ENCODE measurements at places on chromosomes 11 and 22.
A peak's percentile ranks its signal among the peaks of the same experiment; 100 is the strongest.

DNA sequence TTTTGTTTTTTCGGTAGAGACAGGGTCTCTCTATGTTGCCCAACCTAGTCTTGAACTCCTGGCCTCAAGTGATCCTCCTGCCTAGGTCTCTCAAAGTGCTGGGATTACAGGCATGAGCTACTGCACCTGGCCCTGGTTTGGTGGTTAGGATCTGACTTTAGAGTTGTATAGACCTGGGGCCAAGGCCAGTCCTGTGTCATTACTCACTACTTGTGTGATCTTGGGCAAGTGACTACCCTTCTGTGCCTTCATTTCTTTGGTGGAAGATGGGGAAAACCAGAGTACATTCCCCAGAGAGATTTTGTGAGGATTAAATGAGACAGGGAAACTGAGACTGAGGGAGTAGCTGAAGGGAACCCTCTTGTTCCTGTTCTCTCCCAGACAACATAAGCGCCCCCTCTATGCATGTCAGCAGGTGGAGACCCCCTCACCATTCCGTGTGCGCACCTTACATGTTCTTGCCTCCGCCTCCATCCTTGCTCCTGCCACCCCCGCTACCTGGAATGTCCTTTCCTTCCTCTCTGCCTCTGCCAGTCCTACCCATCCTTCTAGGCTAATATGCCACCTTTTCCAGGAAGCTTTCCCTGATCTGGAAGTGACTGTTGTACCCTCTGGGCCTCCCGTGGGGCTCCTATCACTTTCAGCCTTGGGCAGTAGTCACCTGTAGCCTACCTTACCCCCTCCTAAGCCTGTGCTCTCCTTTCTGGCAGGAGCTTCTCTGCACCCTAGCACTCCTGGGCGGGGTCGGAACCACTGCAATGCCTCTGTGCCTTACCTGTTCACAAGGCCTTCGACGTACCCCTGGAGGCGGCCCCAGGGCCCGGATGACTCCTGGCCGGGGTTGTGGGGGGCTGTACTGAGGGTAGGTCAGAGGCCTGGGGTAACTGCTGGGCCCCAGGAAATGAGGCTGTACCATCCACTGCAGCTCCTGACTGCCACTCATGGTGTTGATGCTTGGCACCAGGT lies 3.9 kb downstream of the FOSL1 start:
- no peak for DNase-seq

DNA sequence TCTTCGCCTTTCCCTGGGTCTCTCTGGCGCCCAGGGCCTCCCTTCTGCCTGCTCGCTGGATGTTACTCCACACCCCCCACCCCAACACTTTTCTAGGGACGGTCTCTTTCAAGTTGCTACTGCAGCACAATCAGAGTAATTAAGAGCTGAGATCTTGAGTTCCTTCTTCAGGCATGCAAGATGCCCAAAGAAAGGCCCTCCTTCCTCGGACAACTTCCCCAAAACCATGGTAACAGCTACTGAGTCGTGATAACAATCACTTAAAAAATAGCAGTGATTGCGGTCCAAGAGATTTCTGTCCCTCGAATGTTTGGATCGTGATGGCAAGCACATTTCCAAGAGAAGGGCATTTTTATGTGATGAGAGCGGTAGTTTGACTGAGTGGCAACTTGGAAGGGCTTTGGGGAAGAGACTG lies 638 bp upstream of the TENM4 start:
- DNase-seq: no peak

GRCh38 chr11:64710418-64711137 lies 12.4 kb downstream of the NRXN2 start:
- no peak for DNase-seq

GRCh38 chr11:86955111-86955360 lies 159 bp downstream of the FZD4 start:
- no peak for DNase-seq

DNA sequence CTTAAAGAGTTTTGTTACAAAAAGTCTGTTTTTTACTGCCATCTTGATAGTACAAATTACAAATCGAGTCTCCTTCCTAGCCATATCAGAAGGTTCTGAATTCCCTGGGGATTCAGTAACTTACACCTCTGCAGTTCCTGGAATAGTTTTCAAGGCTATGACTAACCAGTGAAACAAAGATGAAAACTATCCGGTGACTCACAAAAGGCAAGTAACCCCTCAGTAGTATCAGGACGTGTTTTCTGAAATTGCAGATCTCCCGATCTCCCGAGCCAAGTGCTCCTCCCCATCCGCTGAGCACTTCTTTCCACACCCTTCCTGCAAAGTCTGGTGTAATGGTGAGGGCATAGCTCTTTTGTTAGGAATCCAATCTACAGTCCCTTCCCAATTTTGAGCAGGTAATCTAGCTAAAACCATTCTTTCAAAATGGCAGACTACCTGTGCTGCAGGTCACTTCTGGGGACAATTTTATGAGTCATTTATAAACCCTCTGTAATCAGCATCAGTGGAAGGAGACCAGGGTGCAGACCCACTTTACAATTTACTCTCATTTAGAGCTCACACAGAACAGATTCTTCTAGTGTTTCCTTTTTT lies 7.7 kb downstream of the E2F8 start:
- no peak for DNase-seq

- DNase-seq: no peak
Measured at GRCh38 chr22:31302006-31302405, 9.7 kb upstream of the PIK3IP1 start.

- peak; percentile 94 for DNase-seq
Measured at GRCh38 chr22:39316440-39317083, 2.9 kb downstream of the RPL3 start.

- DNase-seq: no peak
Measured at GRCh38 chr22:46612341-46612903, 7.8 kb upstream of the GRAMD4 start.

GRCh38 chr11:85787809-85788760 lies 22.9 kb downstream of the SYTL2 start:
- DNase-seq: no peak

DNA sequence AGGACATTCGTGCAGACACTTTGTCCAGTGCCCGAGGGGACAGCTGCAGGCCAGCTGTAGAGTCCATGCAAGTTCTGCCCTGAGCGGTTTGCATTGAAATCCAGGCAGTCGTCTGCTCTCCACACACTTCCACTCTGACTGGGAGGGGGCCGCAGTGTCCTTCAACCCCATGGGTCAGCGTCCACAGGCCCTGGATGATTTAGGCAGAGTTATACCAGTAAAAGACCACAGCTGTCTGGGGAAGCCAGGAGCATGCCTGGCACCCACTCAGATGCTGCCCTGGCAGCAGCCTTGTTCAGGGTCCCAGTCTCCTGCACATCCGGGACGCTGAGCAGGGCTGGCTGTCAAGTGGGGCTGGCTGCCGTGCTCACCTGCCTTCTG lies 26.5 kb downstream of the KRTAP5-5 start:
- no peak for DNase-seq

DNA sequence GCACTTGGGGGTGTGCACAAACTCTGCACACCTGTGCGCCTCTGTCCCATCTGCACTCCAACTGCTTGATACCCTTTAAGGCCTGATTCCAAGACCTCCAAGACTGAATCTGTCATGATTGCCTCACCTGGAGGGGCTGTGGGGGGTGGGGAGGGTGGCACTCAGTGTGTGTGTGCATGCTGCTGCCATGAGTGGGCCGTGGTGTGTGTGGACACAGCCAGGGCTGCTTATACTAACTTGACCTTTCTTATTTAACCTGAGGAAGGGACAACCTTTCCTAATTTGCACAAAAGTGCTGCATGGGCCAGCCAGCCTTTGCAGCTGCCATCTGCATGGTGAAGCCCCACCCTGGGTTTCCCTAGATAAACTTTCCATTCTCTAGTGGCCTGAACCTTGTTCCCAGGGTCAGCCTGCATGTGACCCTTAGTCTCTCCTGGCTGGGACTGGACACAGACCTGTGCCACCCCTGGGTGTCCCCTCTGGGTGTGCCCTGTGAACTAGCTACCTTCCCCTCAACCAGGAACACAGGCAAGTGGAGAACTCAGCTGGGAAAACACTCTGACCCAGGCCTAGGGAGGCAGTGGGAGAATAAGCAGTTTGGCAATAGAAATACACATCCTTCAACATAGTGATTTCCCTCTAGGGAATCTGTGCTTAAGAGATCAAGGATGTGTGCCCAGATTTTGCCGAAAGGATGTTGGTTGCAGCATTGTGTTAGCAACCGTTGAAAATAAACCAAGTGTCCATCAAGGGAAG lies 45.4 kb upstream of the DKK3 start:
- no peak for DNase-seq

DNA sequence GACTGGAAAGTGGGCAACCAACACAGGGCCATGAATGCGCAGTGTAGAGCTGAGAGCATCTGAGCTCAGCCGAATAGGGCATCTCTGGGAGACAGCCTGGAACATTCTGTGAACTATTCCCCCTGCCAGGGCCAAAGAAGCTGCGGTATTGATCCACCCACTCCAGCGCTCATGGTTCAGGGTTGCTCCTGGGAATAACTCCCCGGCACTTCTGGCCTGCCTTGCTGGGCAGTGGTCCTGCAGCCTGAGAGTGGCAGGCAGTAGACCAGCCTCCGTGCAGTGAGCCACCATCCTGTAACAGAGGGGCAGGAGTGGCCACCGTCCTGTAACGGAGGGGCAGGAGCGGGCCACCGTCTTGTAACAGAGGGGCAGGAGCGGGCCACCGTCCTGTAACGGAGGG lies 12.2 kb downstream of the TMPRSS6 start:
- no peak for DNase-seq

GRCh38 chr22:24420977-24421343 lies 6.4 kb upstream of the ADORA2A start:
- no peak for DNase-seq

GRCh38 chr11:68159665-68160064 lies 38.5 kb upstream of the CHKA start:
- no peak for DNase-seq

DNA sequence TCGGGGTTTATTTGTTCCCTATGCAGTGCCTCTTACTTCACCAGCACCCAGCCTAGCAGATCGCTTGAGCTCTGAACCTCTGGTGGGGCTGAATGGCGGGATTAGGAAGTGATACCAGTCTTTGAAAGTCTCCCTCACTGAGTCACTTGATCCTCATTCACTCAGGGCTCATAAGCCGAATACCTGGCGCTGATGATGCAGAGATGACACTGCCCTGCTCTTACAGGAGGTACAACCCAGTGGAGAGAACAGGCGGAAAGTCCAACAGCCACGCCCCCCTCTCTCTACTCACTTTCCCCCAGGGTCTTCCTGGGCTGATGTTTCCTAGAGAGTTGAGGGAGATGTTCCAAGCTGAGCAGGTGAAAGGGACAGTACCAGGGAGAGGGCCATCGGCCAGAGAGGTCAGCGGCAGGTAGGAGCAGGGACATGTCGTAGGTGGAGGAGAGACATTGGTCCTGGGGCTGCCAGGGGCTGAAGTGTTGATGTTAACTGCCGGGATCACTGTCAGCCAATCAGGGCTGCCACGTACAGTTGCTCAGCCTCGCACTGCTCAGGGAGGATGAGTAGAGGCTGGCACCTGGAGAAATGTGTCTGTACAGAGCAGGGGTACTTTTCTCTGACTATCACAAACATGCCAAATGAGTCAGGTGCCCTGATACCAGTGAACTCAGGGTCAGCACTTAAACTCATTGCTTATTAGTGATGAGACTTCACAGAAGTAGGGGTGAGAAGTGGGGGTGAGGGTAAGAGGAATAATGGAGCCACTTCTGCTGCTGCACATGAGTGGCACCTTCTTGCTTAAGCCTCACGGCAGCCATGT lies 9.9 kb upstream of the APOBEC3A start:
- DNase-seq: no peak

Measured in hematopoietic multipotent progenitor cell treated with erythropoietin and hydrocortisone succinate and interleukin-3 and kit ligand, for 6 days (in vitro differentiated cells).